CD8-positive, alpha-beta memory T cell (primary cell): ENCODE measurements at places on chromosomes 1 and 21.

DNA sequence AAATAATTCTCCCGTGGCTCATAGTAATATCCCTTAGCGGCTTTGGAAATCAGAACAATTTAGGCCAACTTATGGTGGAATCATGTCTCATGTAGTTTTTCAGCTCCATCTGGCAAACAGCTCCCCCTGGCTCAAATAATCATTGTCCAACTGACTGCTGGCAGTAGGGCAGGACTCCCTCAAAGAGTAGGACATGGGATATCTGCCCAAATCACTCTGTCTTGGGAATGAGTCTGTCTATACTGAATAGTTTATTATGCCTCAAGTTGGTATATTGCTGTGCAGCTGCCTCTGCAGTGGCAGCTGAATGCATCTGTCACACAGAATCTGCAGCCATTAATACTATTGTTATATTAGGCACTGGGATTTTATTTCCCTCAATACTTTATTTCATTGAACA, 255.7 kb downstream of the COL11A1 start:
- DNase-seq = no peak

DNA sequence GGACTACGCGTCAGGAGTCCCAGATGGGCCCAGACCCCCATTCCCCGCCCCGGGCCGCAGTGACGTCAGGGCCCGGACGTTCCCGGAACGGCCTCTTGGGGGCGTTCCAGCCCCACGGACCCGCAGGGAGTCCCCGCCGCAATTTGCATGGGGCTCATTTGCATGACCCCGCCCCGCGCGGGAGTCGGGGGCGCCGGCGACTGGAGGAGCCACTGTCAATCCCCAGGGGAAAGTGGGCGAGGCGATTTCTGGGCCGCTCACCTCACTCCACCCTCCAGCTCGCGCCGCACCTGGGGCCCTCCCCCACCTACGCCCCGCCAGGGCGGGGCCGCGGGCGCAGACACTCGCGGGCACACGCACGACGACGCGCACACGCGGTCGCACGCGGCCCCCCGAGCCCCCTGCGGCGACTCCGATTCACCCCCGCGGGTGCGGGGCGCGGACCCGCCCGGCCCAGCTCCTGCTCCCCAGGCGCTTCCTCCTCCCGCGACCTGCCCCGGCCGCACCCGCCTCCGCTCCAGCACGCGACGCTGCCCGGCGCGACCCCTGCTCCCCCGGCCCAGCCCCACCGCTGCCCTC, 13.2 kb downstream of the AGRN start:
- DNase-seq = peak; percentile 78

DNA sequence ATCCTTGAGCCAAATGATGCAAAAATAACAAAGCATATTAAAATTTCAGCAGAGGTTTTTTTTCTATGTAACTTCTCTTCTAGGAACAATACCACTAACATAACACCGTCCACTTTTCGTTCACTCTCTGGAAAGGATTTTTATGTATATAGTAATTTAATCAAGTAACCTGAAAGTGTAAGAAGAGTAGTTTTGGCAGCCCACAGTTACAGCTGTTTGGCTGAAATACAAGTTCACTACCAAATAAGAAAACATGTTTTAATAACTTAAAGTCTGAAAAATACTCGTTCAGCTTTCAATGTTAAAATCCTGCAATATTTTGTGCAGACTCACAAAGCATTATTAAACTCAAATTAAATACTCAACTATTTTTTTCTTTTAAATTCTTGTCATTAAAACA, 896.8 kb upstream of the ADGRL4 start:
- no peak for DNase-seq

- no peak for DNase-seq
Observed at GRCh38 chr1:202154766-202155477, 5.5 kb downstream of the PTPN7 start.

- no peak for DNase-seq
Observed at GRCh38 chr1:206970446-206970845, at the start of gene FCAMR. TSS of gene FCAMR (minus strand) at chr1:206970460. CDS start at chr1:206970125, 335 bp downstream.

GRCh38 chr1:180976191-180976590, 46.5 kb downstream of the STX6 start:
- no peak for DNase-seq

- no peak for DNase-seq
Observed at GRCh38 chr1:200305806-200306205, 104.0 kb downstream of the ZNF281 start.

- no peak for DNase-seq
Observed at GRCh38 chr1:202713110-202713509, 2.9 kb upstream of the SYT2 start.

DNA sequence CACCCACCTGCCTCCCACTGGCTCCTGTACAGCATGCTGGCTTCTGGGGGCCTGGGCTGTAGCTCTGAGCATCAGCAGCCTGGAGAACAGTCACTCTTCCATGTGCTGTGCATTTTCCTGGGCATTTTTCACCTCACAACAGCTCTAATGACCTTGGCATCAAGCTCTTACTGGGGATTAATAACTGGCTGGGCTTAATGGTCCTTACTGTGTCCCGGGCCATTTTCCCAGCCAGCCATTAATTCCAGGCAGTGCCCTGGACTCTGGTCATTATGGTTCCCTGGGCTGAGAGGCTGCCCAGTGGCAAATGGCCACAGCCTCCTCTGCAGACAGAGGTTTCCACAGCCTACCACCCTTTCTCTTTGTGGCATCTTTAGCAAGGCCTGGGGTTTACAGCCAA, 171.8 kb downstream of the ST6GALNAC5 start:
- no peak for DNase-seq

DNA sequence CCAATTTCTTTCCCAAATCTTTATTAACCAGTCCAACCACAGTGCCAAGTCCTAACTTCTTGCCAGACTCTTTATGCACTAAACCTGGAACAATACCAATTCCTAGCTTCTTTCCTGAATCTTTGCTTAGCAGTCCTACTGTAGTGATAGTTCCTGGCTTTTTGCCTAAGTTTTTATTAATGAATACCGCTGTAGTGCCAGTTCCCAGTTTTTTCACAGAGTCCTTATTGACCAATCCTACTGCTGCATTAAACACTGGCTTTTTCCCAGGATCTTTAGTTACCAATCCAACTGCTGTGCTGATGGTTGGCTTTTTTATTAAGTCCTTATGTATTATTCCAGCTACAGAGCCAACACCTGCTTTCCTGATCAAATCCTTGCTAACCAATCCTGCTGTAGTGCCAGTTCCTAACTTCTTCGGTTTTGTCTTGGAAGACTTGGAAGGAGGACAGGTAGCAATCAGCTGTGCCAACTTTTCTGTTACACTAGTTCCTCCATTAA, 80.8 kb downstream of the ASH1L start:
- no peak for DNase-seq

DNA sequence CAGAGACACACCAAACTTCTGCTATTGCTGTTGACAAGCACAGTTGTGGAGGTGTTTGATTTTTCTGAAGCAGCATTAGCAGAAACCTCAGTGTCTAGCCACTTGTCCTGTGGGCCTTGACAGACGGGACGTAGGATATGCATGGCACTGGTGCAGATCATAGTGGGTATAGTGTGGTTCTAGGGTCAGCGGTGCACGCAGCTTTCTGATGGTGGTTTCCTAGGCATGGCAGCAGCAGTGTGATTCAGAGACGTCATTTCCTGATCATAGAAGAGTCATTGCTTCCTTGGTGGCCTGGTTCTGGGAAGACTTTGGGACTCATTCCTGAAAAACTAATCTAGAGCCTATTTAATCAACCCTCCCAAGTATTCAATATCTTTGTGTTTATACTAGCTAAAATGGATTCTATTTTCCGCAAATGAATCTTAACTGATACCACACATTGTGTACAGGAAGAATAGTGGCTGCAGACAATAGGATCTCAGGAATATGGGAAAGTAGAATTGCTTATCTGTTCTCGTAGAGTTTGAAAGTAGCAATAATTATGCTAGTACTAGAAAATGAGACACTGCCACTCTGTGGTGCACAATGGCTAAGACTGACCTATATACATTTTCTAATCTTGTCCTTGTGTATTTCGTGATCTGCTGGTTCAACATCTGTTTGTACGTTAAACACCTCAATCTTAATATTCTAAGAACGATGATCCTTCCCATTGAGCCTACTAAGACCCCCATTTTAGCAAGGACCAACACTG, 2.8 kb upstream of the USP1 start:
- DNase-seq = no peak

DNA sequence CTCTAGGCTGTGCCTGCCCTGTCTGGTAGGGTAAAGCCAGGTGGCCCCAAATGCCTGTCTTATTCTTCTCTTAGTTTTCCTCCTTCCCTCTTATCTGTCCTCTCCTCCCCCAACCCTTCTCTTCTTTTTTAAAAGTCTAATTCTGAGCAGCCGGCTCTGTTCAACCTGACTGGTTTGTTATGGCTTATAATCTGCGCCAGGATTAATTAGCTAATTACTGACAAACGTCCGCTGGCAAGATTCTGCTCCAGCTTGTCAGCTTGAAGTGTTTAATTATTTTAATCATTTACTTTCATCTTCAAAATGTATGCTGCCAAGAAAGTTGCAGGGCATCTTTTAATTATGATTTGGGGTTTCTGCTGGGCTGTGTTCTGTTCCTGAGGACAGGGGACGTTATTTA, 27.2 kb upstream of the PSMB2 start:
- DNase-seq = no peak

- DNase-seq = peak; percentile 33
Observed at GRCh38 chr1:167221126-167221737, 546 bp downstream of the POU2F1 start.

- no peak for DNase-seq
Observed at GRCh38 chr1:21280482-21280881, 9.8 kb downstream of the ECE1 start.

- no peak for DNase-seq
Observed at GRCh38 chr1:7726623-7727022, 44.5 kb upstream of the VAMP3 start.

DNA sequence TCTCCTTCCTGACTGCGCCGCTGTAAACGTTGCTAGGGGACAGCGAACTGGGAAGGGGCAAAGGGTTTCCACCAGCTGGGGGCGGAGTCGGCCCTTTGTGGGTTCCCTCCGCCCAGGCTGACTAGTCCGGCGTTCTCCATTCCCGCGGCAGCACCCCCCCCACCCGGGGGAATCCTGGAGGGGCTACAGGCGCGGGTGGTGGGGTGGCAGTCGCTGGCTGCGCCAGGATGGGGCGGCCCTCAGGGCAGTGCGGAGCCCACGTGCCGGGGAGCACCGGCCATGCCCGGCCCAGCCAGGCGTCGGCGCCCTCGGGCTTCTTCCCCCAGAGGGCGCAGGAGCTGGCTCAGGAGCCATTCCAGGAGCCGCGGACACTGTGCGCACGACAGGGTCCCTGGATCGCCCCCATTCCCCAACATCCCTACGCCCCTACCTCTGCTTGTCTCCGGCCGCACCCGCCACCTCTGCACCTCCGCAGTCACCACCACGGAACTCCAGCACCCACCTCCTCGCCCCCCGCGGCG, 476 bp downstream of the BATF3 start:
- peak; percentile 31 for DNase-seq

DNA sequence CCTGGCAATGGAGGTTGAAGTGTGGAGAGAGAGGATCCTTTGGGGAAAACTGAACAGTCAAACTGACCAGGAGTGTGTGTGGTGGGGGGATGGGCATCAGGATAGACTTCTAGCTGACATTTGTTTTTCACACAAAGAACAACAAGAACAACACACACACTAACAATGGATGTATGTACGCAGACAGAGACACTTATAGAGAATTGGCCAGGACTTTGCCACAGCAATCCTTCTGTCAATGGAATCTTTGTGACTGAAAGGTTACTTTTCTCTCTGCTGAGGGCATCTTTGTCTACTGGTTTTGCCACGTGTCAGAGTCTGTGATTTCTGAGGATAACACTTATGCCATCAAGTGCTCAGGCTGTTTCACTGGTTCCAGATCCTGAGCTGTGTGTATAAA, 12.4 kb upstream of the FCGR2A start:
- no peak for DNase-seq

GRCh38 chr1:64882574-64883255, 83.6 kb downstream of the JAK1 start:
- no peak for DNase-seq
